Left ventricle myocardium inferior (tissue), 1 donor: ENCODE measurements at places on chromosomes 16 and 17. TPM values are rescaled to one million over a fixed set of nuclear protein-coding genes. Genes with fewer than 3 reads are reported as not detected.

DNA sequence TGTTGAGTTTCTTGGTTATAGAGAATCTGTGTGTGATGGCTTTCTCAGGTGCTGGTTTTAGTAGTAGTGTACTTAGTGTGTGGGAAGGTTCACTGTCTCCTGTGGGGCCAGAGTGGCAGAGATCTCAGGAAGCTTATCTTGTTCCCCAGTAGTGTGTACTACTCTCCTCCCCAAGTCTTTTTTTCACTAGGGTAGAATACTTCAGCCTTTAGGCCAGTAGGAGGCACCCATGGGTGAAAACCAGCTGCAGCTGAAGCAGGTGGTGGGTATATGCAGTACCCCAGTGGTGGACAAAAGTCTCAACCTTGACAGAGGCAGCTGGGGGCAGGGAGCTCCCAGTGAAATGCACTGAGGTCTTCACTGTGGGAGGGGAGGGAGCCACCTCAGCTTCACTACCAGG is 109.9 kb downstream of the PHKB start:
- DNase-seq, result no peak

DNA sequence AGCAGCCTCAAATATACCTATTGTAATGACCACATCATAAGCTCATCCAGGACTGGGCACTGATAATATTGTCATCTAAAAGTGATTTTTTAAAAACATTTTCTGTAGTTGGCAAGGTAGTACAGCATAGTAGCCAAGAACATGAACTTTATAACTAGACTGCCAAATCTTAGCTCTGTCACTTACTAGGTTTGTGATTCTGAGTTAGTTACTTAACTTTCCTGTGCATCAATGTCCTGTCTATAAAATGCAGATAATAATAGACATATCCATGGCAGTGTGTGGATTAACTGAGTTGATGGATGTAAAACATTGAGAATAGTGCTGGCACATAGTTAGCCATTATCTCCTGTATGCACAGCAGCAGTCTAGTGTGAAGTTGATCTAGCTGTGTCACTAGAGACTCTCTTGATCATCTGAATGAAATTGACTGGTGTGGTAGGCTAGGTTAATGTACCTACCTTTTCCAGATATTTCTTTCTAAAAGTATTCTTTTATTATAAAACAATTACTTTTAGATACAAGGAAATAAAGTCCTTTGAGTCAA is 101.5 kb downstream of the STXBP4 start:
- no peak for DNase-seq

GRCh38 chr17:17494870-17495535 is 1.2 kb downstream of the RASD1 start:
- peak; percentile 51 for DNase-seq

GRCh38 chr16:83652943-83653342 is 154.8 kb upstream of the HSBP1 start:
- no peak for DNase-seq

- no peak for DNase-seq
Observed at GRCh38 chr17:76445697-76446448, 7.1 kb downstream of the UBE2O start.

- no peak for DNase-seq
Observed at GRCh38 chr16:77067900-77068299, 123.1 kb upstream of the MON1B start.

GRCh38 chr16:58727796-58728568 is 6.1 kb downstream of the GOT2 start:
- no peak for DNase-seq

GRCh38 chr17:39923836-39924690 is 3.3 kb downstream of the ORMDL3 start:
- no peak for DNase-seq

- no peak for DNase-seq
Observed at GRCh38 chr17:47902039-47902744, 6.2 kb downstream of the SP2 start.

GRCh38 chr17:41464682-41465081 is 2.5 kb downstream of the KRT32 start:
- DNase-seq, result peak; percentile 42

- no peak for DNase-seq
Observed at GRCh38 chr17:81236784-81237183, 2.1 kb downstream of the TEPSIN start.

- no peak for DNase-seq
Observed at GRCh38 chr16:68356919-68357286, 46.1 kb downstream of the PRMT7 start.

DNA sequence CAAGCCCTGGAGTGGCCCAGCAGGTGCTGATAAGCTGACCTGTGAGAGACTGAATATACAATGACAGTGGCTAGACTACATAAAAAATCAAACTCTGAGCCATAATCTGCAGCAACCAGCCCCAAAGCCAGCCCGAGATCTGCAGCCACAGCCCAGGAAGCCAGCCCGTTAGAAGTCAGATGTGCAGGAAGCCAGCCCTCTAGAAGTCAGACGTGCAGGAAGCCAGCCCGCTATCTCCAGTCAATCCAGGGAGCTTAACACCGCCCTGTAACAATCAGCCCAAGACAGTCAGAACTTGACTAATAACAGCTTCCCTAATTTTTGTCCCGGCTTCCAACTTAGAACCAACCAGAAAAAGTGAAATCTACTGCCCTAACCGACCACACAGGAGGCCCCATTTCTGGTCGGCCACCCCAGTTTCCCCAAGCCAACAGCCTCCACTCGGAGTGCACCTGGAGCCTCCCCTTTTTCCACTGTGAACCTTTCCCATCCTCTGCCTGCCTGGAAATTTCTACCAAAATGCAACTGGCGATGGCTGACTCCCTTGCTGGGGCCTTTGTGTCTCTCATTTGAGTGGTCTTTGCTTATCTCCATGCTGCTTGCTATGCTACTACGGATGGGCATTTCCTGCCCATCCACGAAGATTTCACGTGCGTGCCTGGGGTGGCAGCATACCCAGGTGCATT is 769.3 kb downstream of the KCNJ18 start:
- DNase-seq, result no peak

GRCh38 chr16:4338125-4338582 is 13.0 kb downstream of the PAM16 start:
- no peak for DNase-seq

GRCh38 chr16:17768257-17768656 is 297.5 kb upstream of the XYLT1 start:
- DNase-seq, result no peak

DNA sequence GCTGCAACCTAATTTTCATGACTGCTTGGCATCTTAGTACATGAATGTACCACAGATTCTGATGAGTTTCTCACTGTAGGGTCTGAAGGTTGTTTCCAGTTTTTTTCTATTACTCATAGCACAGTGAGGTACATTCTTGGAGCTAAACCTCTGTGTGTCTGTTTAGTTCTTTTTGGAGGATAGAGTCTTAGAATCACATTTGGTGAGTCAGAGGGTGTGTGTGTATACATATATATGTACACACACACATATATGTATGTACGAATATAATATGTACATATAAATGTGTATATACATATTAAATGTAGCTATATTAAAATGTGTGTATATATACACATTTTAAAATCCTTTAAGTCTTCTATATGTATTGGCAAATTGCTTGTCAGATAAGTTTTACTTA is 72.9 kb downstream of the NTN1 start:
- DNase-seq, result no peak

Gene ATP2A1
- 0.38 TPM for total RNA-seq

Gene EPX
- total RNA-seq, result not detected

Gene CD7
- total RNA-seq, result 0.47 TPM

Gene TNFRSF17
- not detected for total RNA-seq
